ENCODE measurements at places on chromosomes 11 and 22.

DNA sequence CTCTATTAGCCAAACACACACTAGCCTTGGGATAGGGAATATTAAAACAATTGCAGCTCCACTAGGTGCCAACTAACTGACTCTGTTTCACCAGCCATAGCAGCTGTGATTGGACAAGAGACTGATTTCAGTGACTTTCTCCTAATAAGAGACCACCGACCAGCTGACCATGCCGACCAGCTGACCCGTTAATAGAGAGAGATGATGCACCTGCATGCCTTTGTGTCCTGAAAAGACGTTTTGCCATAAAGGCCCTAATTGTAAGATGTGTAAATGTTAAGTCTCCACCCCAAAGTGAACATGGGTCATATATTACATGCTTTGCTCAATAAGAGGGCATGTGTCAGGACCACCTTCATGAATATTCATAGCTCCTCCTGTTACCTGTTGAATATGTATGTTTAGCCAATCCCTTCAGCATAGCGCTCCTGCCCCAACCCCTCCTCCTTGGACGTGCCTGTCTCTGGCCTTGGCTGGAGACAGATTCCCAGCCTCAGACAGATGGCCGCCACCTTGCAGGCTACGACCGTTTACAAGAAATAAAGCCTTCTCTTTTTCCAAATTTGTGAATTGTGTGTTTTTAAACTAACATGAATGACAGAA, 1.3 kb upstream of the NADSYN1 start:
- DNase-seq: no peak

DNA sequence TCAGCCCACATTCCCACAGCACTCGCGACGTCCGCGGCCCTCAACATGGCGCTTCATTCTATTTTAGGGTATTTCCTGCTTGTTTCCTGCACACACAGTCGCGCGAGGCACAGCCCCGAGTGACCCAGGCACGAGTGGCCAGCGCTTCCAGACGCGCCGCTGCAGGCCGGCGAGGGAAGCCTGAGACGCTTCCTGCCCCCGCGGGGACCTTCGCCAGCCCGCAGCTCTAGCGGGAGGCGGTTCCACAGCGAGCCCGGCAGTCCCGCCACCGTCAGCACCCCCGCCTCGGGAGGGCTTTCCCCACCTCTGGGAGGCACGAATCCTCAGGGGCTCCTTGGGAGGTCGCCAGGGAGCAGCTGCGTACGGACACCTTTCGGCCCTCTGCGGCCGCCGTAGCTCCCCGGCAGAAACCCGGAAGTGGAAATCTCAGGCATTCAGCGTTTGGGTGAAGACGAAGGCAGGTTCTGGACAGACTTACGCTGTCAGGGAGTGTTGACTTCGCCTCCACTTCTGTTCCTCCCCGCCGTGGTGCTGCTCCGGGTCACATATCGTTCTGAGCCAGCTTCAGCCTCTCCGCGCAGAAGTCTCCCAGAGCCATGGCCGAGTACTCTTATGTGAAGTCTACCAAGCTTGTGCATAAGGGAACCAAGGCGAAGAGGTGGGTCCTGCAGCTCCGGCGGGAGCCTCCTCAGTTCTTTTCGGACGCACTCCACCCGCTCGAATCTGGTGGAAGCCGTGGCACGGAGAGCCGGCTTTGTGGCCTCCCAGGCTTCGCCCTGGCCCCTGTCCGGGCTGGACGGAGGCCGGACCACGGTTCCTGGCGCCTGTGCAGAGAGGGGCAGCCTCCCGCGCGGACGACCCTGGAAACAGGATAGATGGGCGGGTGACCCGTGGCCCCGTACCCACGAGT, 2925.9 kb upstream of the OR11H1 start:
- no peak for DNase-seq

DNA sequence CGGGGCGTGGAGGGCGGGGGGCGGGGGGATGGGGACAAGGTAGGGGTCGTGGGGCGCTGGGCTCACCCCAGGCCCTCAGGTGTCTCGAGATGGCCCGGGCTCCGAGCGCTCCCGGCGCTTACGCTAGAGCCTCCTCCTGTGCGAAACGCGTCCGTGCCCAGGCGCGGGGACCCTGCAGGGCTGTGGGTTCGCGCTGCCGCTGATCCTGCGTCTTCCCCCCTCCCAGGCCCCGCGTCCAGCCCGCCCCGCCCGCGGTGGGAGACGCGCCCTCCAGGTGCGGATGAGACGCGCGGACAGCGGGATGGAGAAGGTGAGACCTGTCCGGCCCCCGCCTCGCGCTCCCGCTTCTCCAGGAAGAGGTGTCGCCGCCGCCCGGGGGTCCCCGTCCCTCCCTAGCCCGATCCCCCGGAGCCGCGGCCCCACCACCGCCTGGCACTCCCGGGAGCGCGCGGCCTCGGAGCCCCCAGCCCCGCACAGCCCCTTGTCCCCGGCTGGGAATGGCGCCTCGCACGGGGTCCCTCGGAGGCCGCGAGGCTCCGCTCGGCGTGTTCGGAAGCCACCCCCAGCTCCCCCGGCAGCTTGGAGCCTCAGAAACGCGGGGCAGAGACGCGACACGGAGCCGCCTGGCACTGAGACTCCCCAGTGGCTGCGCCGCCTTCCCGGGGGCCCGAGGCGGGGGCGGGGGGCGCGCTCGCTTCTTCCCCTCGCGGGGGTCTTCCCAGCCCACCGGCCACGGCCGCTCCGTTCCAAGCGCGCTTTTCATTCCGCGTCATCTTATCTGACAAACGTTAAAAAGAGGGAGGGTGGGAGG, 27.6 kb upstream of the TOLLIP start:
- no peak for DNase-seq

- DNase-seq: no peak
Measured at GRCh38 chr11:68523743-68524142, 63.2 kb downstream of the PPP6R3 start.

GRCh38 chr22:39408173-39408572, 8.6 kb downstream of the TAB1 start:
- DNase-seq: no peak

DNA sequence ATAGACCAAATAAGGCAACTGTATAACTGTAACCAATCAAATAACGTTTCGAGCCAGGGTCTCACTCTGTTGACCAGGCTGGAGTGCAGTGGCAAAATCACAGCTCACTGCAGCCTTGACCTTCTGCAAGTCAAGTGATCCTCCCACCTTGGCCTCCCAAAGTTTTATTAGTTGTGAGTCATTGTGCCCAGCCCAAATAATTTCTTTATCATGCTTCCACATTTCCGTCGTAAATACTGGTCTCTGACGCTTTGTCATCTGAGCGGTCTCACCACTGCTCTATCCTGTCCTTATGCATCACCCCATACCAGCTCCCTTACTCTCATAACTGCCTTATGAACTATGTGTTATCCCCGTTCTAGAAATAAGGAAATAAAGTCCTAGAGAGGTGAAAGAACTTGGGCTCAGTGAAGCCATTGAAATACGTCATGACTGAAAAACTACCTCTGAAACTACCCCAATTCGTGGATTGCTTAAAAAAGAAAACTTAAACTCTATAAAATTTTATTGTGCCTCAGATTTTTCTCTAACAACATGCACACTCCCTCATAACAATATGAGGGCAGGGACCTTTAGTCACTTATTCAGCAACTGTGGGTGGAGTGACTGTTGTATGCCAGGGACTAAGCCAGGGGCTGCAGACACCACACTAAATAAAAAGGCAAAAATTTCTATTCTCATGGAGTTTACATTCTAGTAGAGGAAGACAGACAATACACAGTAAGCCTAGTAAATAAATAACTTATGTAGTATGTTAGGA, 15.8 kb upstream of the RTN4RL2 start:
- DNase-seq: no peak

- DNase-seq: no peak
Measured at GRCh38 chr22:50182176-50183081, 3.3 kb upstream of the TRABD start.

DNA sequence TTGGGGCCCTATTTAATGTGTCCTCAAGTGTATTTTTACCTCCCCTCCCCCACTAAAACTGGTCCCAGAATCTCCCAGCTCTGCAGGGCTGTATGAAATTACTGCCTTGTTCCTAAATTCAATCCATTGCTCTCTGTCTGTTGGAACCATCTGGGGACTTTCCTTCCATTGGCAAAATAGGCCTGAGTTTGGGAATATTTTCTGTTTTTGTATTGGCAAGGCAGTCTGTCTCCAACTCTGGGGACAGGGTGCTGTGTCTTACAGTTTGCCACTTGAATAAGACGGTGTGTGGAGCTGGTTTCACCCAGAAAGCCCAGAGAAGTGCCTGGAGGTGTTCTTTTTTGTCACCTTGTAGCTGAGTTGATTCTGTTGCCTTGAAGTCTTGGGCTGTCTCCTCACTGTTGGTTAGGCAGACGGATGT, 1.3 kb downstream of the PACS1 start:
- no peak for DNase-seq

GRCh38 chr11:92304271-92304670, 79.7 kb downstream of the FAT3 start:
- no peak for DNase-seq

DNA sequence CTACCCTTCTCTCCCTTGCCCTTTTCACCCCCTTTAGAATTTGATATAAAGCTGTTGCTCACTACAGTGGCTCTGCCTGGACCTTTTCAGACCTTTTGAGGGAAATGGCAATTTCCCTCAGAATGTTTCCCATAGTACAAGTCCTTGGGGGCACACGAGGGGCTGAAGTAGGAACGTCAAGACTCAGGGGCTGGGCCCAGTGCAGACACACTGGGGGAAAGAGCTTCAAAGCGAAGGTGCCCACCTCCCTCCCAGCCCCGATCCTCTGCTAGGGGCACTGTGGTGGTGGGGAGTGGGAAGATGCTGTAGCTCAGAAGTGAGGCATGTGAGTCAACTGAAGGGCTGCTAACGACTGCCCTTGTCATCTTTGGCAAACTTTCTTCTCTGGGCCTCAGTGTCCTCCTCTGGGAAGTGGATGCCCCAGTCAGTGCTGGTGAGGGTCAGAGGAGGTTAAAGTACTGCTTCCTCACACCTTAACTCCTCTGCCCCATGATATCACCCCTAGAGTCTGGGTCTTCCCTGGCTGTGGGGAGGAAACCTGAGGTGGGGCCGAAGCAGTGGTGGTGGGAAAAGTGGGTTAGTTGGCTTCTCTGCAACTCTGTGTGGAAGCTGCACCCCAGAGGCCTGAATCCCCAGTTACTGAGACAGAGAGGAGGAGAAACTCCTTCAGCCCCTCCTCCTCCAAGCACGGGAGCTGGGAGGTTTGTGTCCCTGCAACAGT, 425.3 kb upstream of the B3GAT1 start:
- DNase-seq: no peak

DNA sequence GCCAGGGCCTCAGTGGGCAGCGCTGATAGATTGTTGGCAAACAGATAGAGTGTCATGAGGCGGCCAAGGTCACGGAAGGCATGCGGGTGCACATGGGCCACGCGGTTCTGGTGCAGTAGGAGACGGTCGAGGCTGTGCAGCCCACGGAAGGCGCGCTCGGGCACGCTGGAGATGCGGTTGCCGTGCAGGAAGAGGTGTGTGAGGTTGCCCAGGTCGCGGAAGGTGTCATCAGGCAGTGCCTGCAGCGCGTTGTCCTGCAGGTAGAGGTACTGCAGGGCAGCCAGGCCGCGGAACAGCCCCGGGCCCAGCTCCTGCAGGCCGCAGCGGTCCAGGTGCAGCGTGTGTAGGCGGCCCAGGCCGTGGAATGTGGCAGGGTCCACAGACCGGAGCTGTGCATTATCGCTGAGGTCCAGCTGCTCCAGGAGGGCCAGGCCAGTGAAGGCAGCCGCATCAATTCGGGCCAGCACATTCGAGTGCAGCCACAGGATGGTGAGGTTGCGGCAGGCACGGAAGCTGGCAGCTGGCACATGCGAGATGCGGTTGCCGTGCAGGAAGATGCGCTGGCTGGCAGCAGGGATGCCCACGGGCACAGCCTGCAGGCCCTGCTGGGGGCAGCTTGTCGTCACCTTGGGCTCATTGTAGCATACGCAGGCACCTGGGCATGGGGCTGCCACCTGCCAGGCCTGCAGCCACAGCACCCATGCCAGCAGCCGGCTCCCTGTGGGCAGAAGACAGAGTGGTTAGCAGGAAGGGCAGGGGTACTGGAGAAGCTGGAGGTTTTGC, 25.5 kb downstream of the RTN4R start:
- DNase-seq: no peak

DNA sequence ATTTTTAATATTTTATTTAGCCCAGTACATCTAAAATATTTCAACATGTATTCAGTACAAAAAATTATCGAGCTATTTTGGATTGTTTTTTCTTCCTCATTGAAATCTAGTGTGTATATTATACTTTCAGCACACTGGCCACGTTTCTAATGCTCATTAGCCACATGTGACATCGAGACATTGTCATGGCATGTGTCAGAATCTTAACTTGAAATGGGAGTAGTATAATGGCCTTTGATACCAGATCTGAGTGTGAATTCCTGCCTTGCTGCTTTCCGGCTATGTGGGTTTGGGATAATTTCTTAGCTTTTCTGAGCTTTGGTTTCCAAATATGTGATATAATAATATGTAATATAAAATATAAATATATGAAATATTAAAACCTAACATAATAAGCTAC, 54.3 kb downstream of the BCL2L13 start:
- DNase-seq: no peak

DNA sequence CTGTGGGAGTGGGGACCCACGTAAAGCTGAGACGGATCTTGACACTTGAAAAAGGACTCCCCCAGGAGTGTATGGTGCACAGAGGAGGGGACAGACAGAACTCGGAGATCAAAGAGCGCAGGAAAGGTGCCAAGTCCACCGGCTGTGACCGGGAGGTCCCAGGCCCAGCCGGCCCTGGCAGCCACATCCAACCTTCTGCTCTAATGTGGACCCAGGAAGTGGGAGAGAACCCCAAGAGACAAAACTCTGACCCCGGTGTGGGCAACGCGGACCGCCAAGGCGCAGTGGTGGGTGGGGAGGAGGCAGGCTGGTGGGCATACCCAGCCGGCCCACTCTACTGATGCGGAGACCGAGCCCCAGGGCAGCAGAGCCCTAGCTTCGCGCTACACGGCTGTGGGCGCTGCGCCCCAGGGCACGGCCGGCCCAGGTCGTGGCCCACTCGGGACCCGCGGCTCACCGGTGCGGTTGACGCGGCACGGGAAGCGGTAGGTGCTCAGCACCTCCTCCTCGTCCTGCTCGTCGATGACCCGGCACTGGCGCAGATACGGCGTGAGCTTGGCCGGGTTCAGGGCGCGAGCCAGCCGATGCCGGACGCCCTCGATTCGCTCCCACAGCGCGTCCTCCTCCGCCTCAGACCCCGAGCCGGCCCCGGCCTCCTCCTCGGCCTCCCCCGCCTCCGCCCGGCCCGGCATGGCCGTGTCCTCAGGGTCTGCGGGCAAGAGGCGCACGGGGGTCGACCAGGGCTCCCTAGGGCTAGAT, 527 bp downstream of the CARD10 start:
- DNase-seq: no peak

- no peak for DNase-seq
Measured at GRCh38 chr11:32039149-32039548, 51.7 kb upstream of the RCN1 start.

DNA sequence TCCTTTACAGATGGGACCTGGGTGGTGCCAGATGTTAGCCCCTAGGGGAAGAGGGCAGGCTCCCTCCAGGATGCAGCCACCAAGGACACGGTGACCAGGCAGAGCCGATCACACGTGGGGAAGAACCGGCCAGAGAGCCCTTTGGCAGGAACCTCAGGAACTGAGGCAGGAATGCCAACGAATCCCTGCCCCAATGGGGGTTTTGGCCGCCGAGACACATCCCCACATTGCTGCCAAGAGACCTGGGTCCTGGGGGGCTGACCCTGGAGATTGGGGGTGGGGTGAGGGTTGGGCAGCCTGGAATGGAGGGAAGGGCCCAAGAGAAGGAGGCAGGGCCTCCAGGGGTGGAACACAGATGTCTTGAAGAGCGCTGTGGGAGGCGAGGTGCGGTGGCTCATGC, 28.7 kb upstream of the LMO1 start:
- DNase-seq: no peak

Measured in stimulated activated CD4-positive, alpha-beta T cell treated with anti-CD3 and anti-CD28 coated beads, Interleukin-12 subunit alpha, Interleukin-12 subunit beta, amount 100 ng/mL, for 48 hours (primary cell).